Stimulated activated naive CD4-positive, alpha-beta T cell (primary cell): ENCODE measurements at places on chromosomes 5 and 9.

GRCh38 chr9:107489144-107489673 is 360 bp downstream of the KLF4 start:
- DNase-seq: no peak

DNA sequence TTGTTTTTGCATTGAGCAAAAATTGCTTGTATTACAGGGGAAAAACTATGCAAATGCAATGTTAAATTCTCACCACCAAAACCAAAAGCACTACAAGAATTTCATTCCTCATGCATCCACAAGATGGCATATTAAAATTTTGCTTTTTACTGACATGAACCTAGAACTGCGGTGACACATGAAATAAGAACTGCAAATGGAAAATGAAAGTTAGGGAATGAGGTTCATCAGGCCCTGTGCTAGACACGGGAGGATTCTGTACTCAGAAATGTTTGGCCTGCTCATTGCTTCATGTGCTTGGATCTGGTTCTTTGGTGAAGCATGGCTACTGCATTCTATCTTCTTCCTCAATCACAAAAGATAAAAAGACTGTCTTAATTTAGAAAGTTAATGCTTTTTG is 9.1 kb upstream of the RFK start:
- DNase-seq: peak; percentile 52

DNA sequence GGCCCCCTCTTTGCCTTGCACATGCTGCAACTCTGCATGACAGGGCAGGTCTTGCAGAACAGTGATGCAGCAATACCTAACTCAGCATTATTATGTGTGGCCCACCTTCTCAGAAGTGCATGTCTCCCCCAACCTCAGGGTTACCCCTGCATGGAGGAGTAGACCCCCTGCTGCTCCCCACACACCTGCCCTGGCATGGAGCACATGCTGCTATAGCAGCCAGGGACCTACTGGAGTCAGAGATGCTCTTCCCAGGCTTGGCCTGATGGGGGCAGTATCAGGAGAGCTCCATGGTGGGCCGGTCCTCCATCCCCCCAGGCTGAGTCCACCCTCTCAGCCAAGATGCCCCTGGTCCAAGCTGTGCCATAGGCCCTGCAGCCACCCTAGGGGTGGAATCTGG is 13.2 kb upstream of the BOD1 start:
- no peak for DNase-seq

DNA sequence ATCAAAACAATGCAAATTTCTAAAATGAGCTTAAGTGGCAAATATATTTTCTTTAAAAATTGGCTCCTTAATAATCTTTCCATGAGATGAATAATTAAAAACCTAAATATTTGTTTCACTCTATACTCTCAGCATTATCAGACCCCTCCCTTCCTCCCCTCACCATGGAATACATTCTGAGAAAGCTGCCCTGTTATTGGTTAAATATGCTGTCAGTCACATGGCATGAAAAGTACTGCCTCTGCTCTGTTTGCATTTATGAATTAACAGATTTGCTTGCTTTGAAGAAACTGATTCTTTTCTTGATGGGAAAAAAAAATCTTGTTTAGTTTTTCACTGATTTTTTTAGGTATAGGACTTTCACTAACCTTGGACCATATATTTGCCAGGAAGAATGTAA is 17.0 kb upstream of the RPS23 start:
- DNase-seq: no peak

- no peak for DNase-seq
Observed at GRCh38 chr5:72691751-72692150, 124.7 kb upstream of the TNPO1 start.
